ENCODE measurements at places on chromosomes 4 and X. TPM values are rescaled to one million over a fixed set of nuclear protein-coding genes. Genes with fewer than 3 reads are reported as not detected.

The FAM13A gene
- total RNA-seq = 5.0 TPM

The NAA11 gene
- total RNA-seq = not detected

The ZMAT1 gene
- total RNA-seq = 4.4 TPM

The PIR gene
- 1.4 TPM for total RNA-seq

The ETDB gene
- total RNA-seq = not detected

The PDGFC gene
- not detected for total RNA-seq

The TDO2 gene
- not detected for total RNA-seq

DNA sequence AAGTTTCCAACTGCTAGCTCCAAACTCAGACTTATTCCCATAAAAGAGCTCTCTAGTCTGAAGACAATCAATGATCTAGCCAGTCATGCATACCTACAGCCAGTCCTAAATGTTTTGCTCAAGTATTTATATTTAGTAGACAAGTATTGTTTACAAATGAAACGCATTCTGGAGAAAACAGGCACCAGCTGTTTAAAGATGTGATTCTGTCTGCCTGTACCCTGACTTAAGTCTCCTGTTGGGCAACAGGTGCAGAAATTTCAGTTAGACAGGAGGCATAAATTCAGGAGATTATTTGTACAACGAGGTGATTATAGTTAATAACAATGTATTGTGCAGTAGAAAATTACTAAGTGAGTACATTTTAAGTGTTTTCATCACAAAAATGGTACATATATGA, 28.9 kb downstream of the LNX1 start:
- H3K36me3 ChIP-seq = no peaks in the 10 kb centered on the region
- H3K4me3 ChIP-seq = no peak overlapping the region
- no peak overlapping the region for H3K27ac ChIP-seq
- H3K4me1 ChIP-seq = peaks cover 8% of the 10 kb centered on the region

DNA sequence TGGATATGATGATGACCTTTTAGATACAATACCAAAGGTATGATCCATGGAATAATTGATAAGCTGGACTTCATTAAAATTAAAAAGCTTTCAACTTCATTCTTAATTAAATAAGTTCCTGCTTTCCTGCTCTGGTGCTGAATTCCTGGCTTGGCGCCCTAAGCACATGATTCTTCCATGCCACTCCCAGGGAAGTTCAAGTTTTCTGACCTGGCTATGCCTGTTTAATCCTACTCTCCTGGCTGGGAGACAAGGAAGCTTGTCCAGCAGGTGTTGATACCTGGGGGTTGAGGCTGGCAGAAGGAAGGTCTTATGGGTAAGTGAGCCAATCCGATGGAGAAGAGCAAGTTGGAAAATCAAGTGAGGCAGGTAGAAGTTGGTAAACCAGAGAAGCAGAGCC, 24.3 kb downstream of the XKRX start:
- no peaks in the 10 kb centered on the region for H3K4me1 ChIP-seq
- H3K4me3 ChIP-seq = no peak overlapping the region
- DNase-seq = no peak
- no peak overlapping the region for H3K27ac ChIP-seq
- H3K36me3 ChIP-seq = no peaks in the 10 kb centered on the region

DNA sequence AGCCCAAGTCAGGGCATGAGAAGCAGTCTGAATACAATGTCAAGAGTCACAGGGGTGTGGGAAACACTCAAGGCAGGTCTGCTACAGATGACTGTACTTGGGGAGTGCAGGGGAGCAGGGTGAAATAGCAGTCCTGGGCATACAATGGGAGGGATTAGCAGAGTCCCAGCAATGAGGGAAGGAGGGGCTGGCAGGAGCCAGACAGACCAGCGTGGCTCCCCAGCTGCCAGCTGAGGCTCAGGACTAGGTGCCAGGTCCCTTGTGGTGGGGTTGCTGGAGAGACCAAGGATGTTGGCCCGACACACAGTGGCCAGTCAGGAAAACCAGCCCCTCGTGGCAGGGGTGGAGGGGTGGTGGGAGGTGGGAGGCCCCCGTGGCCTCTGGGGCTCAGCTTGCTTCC, 86.6 kb downstream of the RTL5 start:
- H3K27me3 ChIP-seq = no peaks in the 10 kb centered on the region
- peaks cover 18% of the 10 kb centered on the region for H3K4me1 ChIP-seq
- DNase-seq = no peak
- no peaks in the 10 kb centered on the region for H3K36me3 ChIP-seq

DNA sequence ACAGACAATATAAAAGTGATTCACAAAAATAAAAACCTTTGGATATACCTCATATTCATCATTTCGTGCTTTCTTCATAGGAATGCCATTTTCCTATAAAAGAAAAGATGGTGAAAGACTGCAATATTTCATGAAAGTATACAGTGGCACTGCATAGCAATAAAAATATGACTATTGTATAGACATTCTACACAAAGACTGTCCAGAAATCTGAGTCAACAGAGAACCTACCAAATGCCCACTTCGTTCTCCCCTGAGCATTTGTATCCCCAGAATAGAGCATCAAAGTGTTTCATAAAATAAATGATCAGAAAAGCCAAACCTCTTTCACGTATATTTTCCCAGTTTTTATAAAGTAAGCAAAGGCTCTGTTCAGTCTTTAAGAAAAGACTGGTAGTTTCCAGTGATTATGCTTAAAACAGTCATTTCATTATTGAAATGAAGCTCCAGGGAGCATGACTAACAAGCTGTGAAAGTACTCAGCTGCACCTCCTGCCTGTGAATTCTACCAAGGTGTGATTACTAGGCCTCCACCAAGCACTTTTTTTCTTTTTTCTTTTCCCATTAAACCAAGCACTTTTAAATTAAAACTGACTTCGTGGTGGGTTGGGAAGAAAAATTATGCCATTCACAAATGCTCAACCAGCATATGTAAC, 20.2 kb downstream of the PPA2 start:
- no peaks in the 10 kb centered on the region for H3K27me3 ChIP-seq
- peak overlapping the region; percentile 62 for H3K27ac ChIP-seq
- peaks cover 34% of the 10 kb centered on the region for H3K4me1 ChIP-seq
- H3K36me3 ChIP-seq = peaks cover 53% of the 10 kb centered on the region
- H3K4me3 ChIP-seq = no peak overlapping the region
- DNase-seq = peak; percentile 60

DNA sequence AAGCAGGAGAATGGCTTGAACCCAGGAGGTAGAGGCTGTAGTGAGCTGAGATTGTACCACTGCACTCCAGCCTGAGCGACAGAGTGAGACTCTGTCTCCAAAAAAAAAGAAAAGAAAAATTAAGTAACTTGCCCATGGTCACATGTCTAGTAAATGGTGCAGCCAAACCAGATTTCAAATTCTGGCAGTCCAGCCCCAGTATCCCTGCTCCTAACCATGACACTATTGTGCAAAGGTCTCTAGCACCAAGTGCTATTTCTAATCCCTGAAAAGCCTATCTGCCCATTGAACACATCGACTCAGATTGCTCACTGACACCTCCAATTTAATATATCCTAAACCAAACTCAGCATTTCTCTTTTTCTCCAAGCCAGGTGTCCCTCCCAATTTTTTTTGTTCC, 7.6 kb upstream of the LAMP2 start:
- H3K27ac ChIP-seq = no peak overlapping the region
- no peaks in the 10 kb centered on the region for H3K4me1 ChIP-seq
- no peak overlapping the region for H3K4me3 ChIP-seq

GRCh38 chr4:3254302-3255131, 5.6 kb downstream of the MSANTD1 start:
- peak; percentile 1 for DNase-seq
- no peaks in the 10 kb centered on the region for H3K36me3 ChIP-seq
- no peaks in the 10 kb centered on the region for H3K27me3 ChIP-seq
- H3K4me1 ChIP-seq = no peaks in the 10 kb centered on the region
- no peak overlapping the region for H3K4me3 ChIP-seq

GRCh38 chrX:54087661-54088060, 43.4 kb upstream of the PHF8 start:
- no peaks in the 10 kb centered on the region for H3K4me1 ChIP-seq
- peaks cover 2% of the 10 kb centered on the region for H3K36me3 ChIP-seq
- H3K27ac ChIP-seq = no peak overlapping the region
- no peak for DNase-seq

DNA sequence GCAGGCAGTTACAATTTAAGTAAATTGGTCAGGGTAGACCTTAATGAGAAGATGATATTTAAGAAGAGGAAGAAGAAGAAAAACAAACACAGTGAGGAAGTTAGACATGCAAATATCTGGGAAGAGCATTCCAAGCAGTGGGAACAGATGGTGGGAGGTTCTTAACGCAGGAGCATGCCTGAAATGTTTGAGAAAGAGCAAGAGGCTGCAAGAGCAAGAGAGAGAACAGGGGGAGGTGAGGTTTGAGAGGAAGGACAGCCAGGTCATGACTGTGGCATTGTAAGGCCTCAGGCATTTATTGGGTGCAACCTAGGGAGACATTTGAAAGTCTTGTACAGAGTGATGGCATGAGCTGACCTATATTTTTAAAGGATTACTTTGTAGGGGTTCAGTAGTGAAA, 136.0 kb downstream of the UGT8 start:
- H3K4me3 ChIP-seq = no peak overlapping the region
- no peaks in the 10 kb centered on the region for H3K4me1 ChIP-seq
- H3K27me3 ChIP-seq = peaks cover 5% of the 10 kb centered on the region

DNA sequence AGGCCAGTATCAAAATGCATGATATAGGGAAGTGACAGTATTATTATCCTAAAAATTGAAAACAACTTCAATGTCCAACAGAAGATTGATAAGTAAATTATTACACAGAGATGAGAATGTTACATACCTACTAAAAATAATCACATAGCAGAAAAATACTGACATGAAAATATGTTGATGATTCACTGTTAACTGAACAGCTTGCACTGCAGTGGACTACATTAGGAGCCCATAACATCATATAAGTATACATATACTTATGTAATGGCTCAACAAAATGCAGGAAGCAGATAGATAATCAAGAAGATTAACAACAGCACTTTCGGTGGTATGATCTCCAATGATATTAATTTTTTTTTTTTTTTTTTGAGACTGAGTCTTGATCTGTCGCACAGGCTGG, 7.1 kb downstream of the CLOCK start:
- DNase-seq = no peak
- no peak overlapping the region for H3K27ac ChIP-seq
- no peaks in the 10 kb centered on the region for H3K27me3 ChIP-seq
- peaks cover 7% of the 10 kb centered on the region for H3K36me3 ChIP-seq
- H3K4me3 ChIP-seq = no peak overlapping the region
- H3K4me1 ChIP-seq = peaks cover 42% of the 10 kb centered on the region

DNA sequence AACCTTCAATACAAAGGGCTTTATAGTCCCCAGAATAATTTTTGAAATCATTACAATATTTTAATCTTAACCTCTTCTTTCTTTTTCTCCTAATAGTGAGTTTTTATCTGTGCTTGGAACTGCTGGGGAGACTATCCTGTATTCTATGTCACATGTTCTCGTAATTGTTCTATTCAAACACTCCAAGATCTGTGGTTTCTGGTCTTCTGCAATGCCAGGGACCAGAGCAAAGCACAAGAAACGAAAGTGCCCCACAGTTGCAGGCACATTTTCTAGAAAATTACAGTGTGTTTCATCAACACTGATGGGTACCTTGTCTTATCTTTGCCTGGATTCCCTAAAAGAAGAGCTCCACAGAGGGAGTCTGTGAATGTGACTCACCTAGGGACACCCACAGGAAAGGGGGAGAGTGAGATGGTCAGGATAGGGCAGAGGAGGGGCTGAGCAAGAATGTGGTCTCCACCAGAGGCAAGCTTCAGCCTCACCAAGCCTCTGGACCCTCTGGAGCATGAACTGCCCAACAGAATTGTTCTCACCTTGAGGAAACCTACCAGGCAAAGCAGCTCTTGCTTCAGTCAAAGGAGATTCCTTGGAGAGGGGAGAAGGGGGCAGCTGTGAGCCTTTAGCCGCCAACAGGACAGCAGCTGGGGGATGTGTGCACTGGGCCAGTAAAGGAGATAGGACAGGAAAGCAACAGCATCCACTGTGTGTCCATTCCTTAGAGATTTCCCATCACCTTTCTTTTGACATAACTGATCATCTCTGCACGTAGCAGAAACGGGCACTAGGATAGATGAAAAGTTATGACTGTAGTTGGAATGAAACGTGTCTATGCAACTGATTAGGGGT, 25.9 kb downstream of the UNC5C start:
- no peak overlapping the region for H3K27ac ChIP-seq
- DNase-seq = no peak
- peaks cover 2% of the 10 kb centered on the region for H3K27me3 ChIP-seq
- H3K4me3 ChIP-seq = no peak overlapping the region

DNA sequence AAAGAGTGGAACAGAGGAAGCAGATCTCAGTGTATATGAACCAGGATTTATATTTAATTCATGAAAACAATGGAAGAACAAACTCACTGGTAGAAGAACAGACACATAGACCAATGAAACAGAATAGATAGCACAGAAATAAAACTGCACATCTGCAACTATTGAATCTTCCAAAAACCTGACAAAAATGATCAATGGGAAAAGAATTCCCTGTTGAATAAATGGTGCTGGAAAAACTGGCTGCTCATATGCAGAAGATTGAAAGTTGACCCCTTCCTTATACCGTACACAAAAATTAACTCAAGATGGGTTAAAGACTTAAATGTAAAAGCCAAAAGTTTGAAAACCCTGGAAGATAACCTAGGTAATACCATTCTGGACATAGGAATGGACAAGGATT, 391.0 kb downstream of the MAGEB5 start:
- H3K27ac ChIP-seq = no peak overlapping the region
- H3K36me3 ChIP-seq = no peaks in the 10 kb centered on the region
- no peaks in the 10 kb centered on the region for H3K27me3 ChIP-seq
- H3K4me3 ChIP-seq = no peak overlapping the region

DNA sequence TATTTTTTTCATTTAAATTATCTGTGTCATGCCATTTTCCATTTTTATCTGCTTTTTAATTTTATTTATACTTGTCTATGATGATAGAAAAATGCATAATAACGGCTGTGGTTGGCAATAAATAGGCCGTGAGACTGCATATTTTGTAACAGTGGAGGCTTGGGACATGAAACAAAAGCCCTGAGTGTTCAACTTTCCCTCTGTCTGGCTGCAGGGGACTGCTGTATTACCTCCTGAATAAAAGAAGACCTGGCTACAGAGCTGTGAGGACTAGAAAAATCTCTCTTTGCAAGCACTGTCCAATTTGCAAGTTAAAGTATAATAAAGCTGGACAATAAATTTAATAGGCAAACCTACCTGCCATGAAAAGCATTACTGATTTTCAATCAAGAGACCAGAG, 82.1 kb downstream of the MAGEB10 start:
- DNase-seq = no peak
- no peaks in the 10 kb centered on the region for H3K36me3 ChIP-seq
- H3K27me3 ChIP-seq = no peaks in the 10 kb centered on the region
- no peak overlapping the region for H3K4me3 ChIP-seq
- no peaks in the 10 kb centered on the region for H3K4me1 ChIP-seq
- H3K27ac ChIP-seq = no peak overlapping the region

GRCh38 chr4:153242839-153243324, 38.6 kb downstream of the TRIM2 start:
- no peaks in the 10 kb centered on the region for H3K27me3 ChIP-seq
- peaks cover 2% of the 10 kb centered on the region for H3K4me1 ChIP-seq
- H3K36me3 ChIP-seq = no peaks in the 10 kb centered on the region
- no peak overlapping the region for H3K4me3 ChIP-seq
- DNase-seq = peak; percentile 10

Measured in activated CD4-positive, alpha-beta T cell treated with anti-CD3 and anti-CD28 coated beads for 36 hours (primary cell).